ENCODE measurements at places on chromosomes 6 and 20.

DNA sequence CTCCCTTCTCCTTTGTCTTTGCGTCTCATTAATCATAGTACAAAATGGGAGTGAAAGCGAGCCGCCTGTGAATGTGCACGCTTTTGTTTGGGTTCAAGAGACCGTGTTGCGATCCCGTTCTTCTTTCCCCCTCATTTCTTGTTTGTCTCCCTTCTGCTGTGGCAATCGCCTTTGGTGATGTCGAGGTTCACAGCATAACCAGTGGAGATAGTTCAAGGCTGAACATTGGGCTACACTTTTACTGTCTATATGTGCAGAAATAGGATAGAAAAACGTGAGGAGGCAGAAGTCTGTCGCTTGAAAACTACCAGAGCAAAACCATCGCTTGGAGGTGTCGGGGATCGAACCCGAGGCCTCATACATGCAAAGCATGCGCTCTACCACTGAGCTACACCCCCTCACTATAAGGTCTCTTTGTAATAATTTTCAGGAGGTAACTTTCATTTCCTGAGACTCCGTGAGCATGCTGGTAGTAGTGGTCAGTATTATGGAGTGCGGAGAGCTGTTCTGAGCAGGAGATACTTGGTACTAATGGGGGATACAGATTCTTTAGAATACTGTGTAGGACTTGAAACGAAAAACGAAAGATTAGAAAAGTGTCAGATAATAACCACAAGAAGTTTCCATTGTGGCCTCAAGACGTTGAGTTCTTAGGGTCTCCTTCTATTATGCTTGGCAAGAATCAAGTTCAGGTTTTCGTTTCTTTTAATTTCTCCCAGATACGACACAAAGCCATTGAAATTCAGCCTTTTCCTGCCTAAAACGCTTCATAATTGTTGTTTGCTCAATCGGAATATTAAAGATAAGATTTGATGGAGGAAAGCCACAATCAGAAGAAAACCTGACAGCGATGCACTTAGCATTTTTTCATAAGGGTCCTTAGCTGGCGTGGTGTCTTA is 106.6 kb downstream of the TRIM27 start:
- no peak for DNase-seq

GRCh38 chr20:43919686-43920403 is 5.2 kb downstream of the TOX2 start:
- no peak for DNase-seq

DNA sequence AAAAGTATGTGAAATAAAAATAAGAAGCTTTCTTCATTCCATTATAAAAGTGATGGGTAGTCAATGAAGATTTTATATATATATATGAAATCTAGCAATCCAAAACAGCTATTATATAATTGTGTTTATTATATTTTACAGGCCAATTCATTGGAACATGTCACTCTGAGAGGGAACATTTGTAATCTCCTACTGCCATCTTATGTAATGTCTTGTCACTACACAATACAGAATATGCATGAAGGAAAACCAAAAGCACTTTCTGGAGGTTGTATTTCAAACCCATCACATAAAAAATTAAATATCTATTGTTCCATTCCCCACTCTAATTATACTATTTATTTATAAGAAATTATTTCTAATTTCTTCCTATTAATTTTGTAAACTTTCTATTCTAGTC is 31.5 kb upstream of the IRAK1BP1 start:
- DNase-seq, result no peak

DNA sequence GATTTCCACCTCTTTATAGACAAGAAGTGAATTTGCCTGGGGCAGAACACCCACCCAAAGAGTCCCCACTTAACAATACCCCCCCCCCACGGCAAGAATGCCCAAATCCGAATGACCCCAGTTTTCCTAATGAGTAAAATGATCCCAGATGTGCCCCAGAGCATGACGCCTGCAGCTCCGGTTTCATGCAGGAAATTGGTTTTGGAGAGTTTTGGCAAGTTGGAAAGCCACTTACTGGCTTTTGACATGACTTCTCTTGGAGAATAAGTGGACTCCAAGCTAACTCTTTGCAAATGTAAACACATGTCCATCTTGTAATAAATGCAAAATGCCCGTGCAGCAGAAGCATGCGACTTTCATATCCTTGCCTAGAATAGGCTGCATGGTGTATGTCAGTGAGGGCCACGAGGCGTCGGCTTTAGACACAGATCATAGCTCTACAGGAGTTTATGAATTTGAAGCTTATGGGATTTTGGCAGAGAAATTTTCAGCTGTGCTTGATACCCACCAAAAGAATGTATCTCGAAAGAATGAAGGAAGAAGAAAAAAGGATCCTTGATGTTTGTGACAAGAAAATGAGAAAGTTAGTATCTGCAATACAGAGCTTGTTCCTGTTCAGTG is 24.2 kb downstream of the EDN3 start:
- no peak for DNase-seq

DNA sequence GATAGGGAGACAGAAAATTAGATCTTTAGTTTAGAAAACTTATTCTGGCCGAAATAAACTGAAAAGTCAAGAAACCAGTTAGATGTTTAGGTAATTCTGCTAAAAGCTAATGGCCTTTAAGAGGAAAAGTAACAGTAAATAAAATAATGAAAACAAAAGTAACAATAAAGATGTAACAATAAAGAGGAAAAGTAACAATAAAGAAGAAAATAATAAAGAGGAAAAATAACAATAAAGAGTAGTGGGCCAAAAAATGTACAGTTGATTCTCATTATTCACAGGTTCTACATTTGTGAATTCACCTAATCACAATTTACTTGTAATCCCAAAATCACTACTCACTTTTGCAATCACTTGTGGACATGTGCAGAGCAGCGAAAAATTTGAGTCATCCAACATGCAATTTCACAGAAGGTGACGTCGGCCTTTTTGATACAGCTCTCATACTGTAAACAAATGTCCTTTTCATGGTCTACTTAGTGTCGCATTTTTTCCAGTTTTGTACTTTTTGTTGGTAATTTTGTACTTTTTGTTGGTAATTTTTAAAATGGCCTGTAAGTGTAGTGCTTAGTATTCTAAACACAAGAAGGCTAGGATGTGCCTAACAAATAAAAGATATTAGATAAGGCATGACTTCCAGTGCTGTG is 24.0 kb downstream of the HBS1L start:
- peak; percentile 26 for DNase-seq

DNA sequence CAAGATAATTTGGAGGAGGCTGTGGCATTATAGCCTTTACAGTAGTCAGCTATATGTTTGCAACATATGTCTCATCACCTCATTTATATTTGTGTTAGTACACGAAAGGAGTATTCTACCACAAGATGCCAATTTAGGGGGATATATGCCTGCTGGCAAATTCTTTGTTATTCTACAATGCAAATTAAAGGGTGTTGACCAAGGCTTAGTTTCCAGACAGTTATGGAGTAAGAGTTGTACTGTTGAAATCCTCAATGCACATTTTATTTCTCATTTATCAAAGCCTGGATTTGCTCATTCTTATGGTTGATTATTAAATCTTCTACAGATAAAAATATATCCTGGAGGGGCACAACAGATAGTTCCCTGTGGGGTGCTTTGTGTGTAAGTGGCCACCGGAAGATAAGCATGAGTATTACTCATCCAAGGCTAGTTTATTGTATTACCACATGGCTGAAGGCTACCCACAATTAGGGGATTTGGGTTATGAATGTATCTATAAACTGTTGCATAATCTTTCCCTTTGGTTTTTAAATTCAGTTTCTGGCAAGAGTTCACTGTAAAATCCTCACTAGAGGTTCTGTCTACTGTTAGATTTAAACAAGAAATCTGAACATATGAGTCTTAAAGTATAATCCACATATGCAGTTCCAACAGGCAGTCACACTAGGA is 9.0 kb downstream of the CST9 start:
- no peak for DNase-seq

DNA sequence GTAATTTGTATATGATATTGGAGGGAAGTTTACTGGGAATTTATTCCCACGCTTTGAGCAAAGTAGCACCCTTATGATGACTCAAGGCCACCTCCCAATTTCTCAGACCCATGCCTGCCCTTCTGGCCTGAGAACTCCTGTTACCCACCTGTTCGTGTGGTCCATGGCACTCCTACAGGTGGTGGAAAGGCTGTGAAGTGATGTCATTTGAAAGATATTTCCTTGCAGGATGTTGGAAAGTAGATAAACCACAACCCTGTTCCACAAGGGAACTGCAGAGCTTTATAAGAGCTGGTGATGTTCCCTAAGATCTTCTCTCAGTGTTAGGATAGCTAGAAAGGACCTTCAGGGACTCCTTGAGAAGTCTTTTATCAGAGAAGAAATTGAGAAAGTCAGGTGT is 70.5 kb downstream of the ADGRG6 start:
- no peak for DNase-seq

- no peak for DNase-seq
Observed at GRCh38 chr6:119533603-119534279, 184.2 kb upstream of the MAN1A1 start.

Data from CD4-positive, alpha-beta T cell treated with Interleukin-6 for 4 hours (primary cell).